ENCODE measurements at places on chromosomes 13 and 19.

DNA sequence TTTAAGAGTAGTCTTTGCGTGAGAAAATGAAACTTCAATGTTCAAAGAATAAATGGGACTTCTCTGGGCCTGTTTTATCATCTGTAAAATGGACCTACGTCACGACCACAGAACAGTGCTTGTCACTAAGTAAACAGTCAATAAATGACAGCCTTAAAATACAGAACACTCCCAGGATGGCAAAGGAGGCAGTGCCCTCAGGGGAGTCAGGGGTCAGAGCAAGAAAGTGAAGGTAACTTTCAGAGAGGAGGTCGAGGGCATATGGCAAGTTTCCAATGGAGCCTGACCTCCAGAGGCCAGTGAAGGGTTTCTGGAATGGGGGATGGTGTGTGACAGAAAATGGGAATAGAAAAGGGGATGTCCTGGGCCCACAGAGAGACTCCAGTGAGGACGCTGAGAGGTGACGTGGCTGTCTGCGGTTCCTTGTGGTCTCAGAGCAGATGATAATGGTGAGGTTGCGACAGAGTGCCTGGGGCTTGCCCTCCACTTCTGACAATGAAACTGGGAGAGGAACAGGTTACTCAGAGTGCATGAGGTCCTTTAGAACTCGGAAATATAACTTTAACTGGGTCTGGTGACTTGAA lies 91.8 kb downstream of the UBL3 start:
- no peak for DNase-seq

- DNase-seq: no peak
These were observed 30.7 kb upstream of the CSNK1A1L start for GRCh38 chr13:37136187-37136586.

DNA sequence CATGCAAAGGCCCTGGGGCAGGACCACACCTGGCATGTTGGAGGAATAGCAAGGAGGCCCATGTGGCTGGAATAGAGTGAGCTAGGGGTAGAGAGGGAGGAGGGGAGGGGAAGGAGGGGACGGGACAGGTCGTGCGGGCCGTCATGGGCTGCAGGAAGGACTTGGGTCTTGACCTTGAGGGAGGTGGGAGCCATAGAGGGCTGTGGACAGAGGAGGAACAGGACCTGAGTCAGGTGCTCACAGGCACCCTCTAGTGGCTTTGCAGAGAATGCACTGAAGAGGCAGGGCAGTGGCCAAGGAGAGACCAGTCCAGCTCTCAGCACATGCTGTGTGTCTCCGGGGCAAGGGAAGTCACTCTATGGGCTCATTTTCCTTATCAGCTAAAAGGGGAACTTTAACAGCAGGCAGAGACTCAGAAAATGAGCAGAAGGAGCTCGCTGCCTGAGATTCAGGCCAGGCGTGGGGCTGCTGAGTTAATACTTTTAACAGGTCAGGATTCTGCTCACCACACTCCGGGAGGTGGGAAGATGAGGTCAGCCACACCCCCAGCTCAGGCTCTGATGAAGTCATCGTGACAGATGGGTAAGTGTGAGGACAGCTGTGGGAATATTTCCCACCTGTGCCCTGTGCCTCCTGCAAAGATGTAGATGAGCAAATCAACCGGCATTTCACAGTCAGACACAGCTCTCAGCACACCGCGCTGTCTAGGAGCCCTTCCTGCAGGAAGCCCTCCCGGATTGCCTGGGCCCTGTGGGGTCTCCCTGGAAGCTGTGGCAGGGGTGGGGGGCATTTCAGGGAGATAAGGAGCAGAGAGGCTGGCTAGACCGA lies 6.0 kb upstream of the TNFAIP8L1 start:
- DNase-seq: no peak

DNA sequence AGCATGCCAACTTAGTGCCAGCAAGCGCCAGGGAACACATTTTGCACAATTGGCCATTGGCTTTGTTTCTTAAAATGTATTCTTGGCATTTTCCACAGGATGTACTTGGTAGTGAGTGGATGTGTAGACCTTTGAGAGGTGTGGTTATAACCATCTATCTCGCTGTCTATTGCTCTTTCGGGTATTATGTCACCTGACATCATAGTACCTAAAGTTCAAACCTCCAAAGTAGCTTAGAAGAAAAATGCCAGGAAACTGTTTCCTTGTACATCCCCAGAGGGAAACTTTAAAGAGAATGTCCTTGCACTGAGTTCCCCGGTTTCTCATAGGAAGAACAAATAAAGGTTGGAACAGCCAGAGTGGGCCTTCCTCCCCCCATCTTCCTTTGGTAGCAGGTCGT lies 87.6 kb downstream of the FGF9 start:
- DNase-seq: no peak

DNA sequence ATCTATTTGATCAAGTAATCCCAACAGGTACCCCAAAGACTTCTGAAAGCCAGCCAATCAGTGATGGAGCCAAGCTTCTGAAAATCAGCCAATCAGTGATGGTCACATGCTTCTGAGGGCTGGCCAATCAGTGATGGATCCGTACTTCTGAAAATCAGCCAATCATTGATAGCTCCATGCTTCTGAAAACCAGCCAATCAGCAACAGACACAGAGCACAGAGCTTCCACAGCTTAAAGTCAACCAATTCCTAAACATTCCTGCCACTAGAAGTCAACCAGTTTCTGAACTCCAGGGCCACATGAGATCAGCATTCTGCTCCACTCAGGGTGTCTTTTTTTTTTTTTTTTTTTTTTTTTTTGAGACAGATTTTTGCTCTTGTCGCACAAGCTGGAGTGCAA lies 8.2 kb upstream of the HSD17B14 start:
- DNase-seq: no peak

DNA sequence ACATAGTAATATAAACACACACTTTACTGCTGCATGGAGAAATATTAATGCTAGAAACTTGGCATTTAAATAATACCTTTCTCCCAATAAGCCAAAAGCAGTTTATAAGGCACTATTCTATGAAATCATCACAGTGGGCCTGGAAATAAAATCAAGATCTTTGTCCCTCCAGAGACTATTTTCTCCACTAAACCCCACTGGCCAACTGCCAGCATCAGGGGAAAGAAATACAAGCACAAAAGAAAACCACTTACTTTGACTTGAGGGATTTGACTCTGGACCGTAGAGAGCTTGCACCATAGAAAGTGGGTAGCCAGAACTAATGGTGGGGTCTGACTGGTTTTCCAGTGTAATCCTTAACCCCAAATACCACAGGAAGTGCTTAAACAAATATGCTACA lies 71.9 kb downstream of the DCLK1 start:
- DNase-seq: peak; percentile 32

DNA sequence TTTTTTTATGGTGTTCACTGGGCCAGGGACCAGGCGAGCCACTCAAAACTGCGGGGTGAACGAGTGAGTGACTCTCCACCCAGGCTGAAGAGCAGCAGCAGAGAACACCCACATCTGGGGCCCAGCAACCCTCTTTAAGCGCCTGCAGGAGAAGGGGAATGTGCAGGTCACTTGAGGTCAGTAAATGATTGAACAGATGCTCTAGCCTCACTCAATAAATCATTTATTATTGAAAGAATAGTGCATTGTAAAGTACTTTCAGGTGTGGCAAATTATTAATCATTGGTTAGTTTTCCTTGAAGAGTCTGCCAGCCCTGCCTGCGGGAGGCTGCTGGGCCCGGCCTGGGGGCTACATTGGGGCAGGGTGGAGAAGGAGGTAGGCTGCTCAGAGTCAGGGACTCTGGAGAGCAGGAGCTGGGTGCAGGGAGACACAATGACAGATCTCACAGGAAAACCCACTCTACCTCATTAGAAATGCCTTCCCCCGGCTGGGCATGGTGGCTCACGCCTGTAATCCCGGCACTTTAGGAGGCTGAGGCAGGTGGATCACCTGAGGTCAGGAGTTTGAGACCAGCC lies 42.5 kb downstream of the ABCC4 start:
- no peak for DNase-seq

DNA sequence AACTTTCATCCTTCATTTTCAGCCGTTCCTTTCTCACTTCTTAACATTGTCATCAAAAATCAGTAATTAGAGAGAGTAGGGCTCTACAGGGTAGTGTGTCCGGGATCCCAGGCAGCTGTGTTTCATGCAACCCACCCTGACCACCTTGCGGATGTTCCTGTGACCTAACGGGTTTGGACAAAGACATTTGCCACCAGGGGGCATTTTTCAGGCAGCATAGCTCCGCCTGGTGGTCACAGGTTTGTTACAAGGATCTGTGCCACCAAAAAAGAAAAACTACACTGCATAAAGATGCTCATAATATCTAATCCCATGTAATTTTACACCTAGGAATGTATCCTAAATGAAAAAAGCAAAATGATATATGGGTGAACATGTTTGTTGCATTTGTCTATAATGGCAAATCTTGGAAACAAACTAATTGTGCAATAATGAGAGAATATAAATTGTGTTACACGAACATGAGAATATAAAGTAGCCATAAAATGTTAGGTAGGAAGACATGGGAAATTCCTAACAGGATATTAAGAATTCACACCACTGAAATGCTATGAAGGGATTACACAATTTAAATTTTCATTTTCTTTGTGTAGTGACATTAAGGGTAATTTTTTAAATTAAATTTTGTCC lies 123.0 kb downstream of the SLC7A1 start:
- peak; percentile 4 for DNase-seq

DNA sequence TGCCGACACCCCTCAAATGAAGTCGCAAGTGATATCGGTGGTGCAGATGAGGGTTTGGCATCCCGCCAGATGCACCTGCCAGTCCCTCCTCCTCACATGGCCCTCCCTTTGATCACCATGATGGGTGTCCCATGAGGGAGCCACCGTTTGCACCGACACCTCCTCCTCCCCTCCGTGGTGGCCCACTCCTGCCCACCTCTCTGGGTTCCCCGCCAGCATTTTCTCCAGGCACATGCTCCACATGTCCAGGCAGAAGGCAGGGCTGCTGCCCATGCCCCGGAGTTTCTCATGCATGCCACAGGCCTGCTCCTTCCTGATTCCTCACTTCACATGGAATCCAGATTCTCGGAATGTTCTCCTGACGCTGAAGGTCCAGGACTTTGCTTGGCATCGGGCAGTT lies 49.3 kb downstream of the COL4A2 start:
- DNase-seq: no peak

DNA sequence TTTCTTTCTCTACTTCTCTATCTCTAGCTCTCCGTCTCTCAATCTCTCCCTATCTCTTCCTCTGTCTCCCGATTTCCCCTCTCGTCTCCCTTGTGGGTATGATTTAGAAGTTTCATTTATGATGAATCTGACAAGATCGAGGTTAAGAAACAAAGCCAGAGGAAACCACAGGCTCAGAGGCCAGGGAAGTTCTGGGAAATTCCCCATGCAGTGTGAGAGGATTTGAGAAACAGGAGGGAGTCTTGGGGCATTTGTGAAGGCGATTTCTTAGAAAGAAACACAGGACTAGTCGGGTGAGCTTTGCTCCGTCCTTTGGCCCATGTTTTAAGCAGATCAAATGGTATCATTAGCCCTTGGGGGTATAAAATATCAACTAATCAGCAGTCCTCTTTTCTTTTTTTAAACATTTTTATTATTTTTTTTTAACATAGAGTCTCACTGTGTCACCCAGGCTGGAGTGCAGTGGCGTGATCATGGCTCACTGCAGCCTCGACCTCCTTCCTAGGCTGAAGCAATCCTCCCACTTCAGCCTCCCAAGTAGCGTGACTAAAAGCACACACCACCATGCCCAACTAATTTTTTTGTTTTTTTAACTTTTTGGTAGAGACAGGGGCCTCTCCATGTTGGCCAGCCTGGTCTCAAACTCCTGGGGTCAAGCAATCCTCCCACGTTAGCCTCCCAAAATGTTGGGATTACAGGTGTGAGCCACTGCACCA lies 25.8 kb downstream of the TNFSF9 start:
- DNase-seq: no peak

- no peak for DNase-seq
These were observed 857.2 kb downstream of the SLITRK1 start for GRCh38 chr13:83024955-83025594.

DNA sequence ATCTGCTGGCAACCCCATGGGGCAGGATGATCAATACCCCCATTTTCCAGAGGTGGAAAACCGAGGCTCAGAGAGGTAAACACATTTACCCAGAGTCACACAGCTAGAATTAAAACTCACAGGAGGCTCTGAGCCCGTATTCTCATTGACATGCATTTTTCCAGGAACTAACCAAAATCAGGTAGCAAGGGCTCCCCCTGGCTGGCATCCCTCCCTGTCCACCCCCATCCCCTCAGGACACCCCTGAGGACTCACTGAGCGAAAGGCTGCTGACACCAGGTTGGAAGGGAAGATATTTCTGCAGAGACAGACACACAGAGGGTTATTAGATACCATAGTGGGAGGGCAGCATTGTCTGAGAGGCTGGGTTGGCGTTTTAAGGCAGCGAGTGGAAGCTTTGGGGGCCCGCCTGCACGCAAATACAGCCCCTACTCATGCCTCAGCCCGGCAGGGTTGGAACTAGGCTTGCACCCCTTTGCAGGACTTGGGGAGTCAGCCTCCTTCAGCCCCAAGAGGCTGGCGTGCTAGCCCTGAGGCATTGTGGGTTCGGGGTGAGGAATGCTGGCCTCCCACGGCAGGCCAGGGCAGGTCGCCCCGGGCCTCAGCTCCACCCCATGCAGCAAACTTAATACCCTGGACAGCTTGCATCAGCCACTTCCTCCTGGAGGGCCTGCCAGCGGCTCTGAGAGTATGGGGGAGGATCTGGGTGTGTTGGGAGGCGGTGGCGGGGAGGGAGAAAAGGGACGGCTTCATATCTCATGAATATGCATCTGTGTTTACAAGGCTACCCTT lies 3.9 kb downstream of the SLC1A5 start:
- peak; percentile 3 for DNase-seq

DNA sequence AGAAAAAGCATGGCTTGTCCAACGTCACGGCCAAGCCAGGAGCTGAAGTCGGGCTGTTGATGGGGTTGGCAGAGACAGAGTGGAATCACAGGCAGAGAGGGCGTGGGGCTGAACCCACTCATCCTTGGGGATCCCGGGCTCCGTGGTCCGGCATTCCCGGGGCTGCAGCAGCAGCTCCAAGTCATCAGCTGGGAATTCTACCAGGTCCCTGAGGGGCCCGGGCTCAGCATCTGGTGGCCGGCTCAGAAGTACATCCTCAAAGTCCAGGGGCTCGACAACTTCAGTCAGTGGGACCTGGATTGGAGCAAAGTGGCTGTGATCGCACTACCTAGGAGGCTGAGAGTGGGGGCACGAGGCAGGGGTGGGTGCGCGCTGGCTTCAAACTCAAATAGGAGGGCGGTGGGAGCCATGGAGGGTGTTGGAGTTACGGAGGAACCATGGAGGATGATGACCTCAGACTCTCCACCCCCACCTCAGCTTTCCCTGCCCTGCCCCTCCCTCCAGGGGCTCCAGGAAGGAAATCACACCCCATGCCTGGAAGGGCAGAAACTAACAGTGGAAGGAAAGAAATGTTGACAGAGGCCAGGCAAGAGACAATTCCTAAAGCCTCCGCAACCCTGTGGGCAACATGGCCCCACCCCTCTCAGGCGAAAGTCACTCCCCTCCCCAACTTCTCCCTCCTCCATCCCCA lies 9.5 kb downstream of the DOCK6 start:
- no peak for DNase-seq

Data from NCI-H1105 treated with DMSO at 0.1 percent for 48 hours (cell line).